ENCODE measurements at places on chromosomes 4 and X. TPM values are rescaled to one million over a fixed set of nuclear protein-coding genes. Genes with fewer than 3 reads are reported as not detected.

CSAG3 gene
- not detected for total RNA-seq

MAP7D2 gene
- 0.60 TPM for total RNA-seq

DNA sequence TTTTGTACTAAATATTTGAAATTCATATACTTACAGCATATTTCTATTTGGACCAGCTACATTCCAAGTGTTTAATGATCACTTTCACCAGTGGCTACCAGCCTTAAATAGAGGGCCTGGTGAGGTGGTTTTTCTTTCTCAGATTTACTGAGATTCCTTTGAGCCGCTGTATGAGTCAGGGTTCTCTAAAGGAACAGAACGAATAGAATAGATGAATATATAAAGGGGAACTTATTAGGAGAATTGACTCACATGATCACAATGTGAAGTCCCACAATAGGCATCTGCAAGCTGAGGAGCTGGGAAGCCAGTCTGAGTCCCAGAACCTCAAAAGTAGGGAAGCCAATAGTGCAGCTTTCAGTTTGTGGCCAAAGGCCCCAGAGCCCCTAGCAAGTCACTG, 146.2 kb upstream of the TLL1 start:
- no peaks in the 10 kb centered on the region for H3K27me3 ChIP-seq
- H3K36me3 ChIP-seq: no peaks in the 10 kb centered on the region
- no peak for DNase-seq

GRCh38 chr4:149296503-149296902, 519.1 kb downstream of the IQCM start:
- H3K4me1 ChIP-seq: no peaks in the 10 kb centered on the region
- no peak overlapping the region for H3K4me3 ChIP-seq
- H3K27me3 ChIP-seq: no peaks in the 10 kb centered on the region
- H3K27ac ChIP-seq: no peak overlapping the region
- no peak for DNase-seq

DNA sequence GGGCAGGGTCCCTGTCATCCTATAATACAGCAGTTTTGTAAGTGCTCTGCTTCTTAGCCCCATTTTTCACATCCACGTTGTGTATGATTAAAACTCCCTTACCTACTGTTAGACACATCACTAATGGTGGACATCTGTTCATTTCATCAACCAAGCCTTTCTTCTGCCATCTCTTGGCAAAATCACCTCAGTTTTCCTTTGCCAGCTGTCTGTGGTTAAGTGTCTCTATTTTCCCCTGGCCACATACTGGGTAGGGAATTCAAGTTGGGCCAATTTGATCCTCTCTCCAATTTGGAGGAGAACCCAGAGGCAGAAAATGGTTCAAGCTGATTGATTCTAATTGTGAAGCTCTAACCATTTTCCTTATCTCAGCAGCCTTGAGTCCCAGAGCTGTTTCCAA, 436.1 kb downstream of the PCDH7 start:
- no peak overlapping the region for H3K4me3 ChIP-seq
- no peak overlapping the region for H3K27ac ChIP-seq
- H3K4me1 ChIP-seq: no peaks in the 10 kb centered on the region
- no peak for DNase-seq
- H3K27me3 ChIP-seq: no peaks in the 10 kb centered on the region

DNA sequence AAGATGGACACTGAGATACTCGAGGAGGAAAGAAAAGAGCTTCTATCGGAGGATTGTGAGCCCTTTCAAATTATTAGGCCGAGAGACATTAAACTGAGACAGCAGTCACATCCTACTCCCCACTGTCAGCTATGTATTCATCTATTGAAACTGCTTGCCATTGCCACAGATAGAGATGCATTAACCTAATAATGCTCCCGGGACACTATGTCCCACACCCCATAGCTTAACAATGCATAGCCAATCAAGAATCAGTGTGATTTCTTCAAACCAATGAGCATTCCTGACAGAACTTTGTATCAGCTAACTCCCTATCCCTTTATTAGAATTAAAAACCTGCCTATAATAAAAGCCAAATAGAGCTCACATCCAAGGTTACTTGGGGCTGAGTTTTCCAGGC, 118.1 kb upstream of the NEIL3 start:
- DNase-seq: no peak
- H3K27ac ChIP-seq: no peak overlapping the region
- H3K36me3 ChIP-seq: no peaks in the 10 kb centered on the region
- H3K27me3 ChIP-seq: no peaks in the 10 kb centered on the region
- no peak overlapping the region for H3K4me3 ChIP-seq

DNA sequence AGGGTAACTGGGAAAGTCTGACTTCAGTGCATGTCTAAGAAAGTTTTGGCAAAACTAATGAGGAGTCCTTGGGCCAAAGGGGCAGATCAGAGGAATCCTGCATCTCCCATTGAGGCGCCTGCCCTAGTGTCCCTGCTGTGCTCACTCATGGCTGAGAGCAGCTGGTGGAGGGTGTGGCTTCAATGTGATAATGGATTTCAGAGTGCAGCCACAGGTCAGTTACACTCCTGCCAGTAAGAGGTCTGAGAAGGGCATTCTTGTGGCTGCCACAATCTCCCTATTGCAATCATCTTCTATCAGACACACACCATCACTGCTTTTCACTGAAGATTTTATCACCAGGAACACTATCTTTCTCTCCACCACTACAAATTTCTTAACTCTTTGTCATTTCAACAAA, 457.1 kb downstream of the MID1IP1 start:
- H3K27me3 ChIP-seq: no peaks in the 10 kb centered on the region
- no peak for DNase-seq
- no peaks in the 10 kb centered on the region for H3K4me1 ChIP-seq
- H3K4me3 ChIP-seq: no peak overlapping the region

DNA sequence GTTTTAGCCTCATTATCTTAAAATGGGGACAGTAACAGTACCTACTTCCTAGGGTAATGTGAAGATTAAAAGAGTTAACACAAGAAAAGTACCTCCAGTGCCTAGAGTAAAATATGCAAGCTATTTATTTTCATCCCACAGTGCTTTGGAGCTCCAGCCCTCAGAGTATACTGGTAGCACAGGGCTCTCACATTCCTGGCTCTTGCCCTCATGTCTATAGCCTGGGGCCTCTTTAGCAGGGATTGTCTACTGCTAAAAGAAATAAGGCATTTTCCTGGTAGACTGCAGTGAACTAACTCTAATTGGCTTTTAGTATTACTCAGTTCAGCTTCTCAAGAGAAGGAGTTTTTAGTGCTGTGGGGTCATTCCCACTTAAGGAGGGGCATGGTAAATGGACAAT, 60.8 kb downstream of the RRAGB start:
- H3K27me3 ChIP-seq: no peaks in the 10 kb centered on the region
- no peaks in the 10 kb centered on the region for H3K36me3 ChIP-seq
- H3K4me1 ChIP-seq: no peaks in the 10 kb centered on the region
- no peak for DNase-seq
- H3K4me3 ChIP-seq: no peak overlapping the region

- no peaks in the 10 kb centered on the region for H3K36me3 ChIP-seq
- H3K27me3 ChIP-seq: no peaks in the 10 kb centered on the region
- H3K4me1 ChIP-seq: peaks cover 51% of the 10 kb centered on the region
- DNase-seq: no peak
- H3K27ac ChIP-seq: no peak overlapping the region
Measured at GRCh38 chr4:152530600-152530999, 5.3 kb downstream of the FBXW7 start.

DNA sequence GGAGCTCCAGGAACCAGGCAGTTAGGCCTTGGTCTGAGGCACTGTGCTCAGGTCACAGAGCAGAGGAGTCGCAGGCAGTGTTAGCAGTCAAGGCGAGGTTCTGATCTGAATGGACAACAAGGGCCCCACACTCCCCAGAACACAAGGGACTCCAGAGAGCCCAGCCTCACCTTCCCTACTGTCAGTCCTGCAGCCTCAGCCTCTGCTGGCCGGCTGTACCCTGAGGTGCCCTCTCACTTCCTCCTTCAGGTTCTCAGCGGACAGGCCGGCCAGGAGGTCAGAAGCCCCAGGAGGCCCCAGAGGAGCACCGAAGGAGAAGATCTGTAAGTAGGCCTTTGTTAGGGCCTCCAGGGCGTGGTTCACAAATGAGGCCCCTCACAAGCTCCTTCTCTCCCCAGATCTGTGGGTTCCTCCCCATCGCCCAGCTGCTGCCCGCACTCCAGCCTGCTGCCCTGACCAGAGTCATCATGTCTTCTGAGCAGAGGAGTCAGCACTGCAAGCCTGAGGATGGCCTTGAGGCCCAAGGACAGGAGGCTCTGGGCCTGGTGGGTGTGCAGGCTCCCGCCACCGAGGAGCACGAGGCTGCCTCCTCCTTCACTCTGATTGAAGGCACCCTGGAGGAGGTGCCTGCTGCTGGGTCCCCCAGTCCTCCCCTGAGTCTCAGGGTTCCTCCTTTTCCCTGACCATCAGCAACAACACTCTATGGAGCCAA, 26.2 kb downstream of the MAGEA9 start:
- no peak overlapping the region for H3K27ac ChIP-seq
- no peaks in the 10 kb centered on the region for H3K36me3 ChIP-seq
- no peak for DNase-seq

DNA sequence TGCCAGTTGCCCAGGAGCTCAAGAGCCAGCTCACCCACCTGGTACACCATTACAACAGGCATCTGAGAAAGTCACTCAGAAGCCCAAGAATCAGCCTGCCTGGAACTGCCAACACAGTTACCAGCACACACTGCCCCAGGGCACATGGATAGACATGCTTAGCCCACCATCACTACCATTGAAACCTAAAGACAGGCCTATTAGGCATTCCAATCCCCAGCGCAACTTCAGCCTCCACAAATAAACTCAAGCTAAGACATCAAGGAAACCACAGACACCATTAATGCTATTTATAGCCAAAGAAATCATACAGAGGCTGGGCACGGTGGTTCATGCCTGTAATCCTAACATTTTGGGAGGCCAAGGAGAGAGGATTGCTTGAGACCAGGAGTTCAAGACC, 42.3 kb downstream of the ATRX start:
- DNase-seq: no peak
- no peak overlapping the region for H3K4me3 ChIP-seq
- H3K36me3 ChIP-seq: no peaks in the 10 kb centered on the region
- H3K27ac ChIP-seq: no peak overlapping the region
- no peaks in the 10 kb centered on the region for H3K4me1 ChIP-seq
- no peaks in the 10 kb centered on the region for H3K27me3 ChIP-seq

GRCh38 chrX:39491548-39492297, 606.0 kb downstream of the BCOR start:
- H3K27ac ChIP-seq: no peak overlapping the region
- no peak for DNase-seq
- H3K36me3 ChIP-seq: no peaks in the 10 kb centered on the region
- no peaks in the 10 kb centered on the region for H3K27me3 ChIP-seq

TMA16 gene
- 24.3 TPM for total RNA-seq

DNA sequence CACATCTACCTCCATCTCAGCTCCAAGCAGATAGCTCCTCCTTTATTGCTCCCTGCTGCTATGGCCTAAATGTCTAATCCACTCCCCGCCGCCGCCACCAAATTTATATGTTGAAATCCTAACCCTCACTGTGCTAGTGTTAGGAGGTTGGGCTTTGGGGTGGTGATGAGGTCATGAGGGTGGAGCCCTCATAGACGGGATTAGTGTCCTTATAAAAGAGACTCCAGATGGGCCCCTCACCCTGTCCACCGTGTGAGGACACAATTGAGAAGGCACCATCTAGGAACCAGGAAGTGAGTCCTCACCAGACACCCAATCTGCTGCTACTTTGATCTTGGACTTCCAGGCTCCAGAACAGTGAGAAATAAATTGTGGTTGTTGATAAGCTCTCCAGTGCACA, 13.6 kb upstream of the TBC1D14 start:
- no peak for DNase-seq
- H3K36me3 ChIP-seq: no peaks in the 10 kb centered on the region
- no peaks in the 10 kb centered on the region for H3K4me1 ChIP-seq
- H3K4me3 ChIP-seq: no peak overlapping the region
- H3K27me3 ChIP-seq: no peaks in the 10 kb centered on the region

GAGE13 gene
- not detected for total RNA-seq
